SK-N-DZ (cell line): ENCODE measurements at places on chromosomes 5 and 9.

DNA sequence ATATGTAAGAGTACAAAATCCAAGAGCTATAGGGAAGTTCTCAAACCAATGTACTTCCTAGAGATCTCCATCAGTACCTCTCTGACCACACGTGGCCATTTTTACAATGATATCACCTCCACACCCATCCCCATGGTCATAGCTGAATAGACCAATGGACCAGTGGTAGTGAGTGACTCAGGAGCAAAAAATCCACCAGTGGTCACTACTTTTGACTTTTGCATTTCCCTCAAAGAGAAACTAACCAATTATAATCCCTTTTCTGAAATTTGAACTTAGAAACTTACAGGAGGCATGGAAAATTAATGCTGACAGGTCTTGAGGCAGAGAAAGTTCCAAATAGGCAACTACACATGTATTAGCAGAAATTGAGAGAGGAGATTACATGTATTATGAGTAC lies 238.4 kb downstream of the TRPM3 start:
- no peak for DNase-seq

DNA sequence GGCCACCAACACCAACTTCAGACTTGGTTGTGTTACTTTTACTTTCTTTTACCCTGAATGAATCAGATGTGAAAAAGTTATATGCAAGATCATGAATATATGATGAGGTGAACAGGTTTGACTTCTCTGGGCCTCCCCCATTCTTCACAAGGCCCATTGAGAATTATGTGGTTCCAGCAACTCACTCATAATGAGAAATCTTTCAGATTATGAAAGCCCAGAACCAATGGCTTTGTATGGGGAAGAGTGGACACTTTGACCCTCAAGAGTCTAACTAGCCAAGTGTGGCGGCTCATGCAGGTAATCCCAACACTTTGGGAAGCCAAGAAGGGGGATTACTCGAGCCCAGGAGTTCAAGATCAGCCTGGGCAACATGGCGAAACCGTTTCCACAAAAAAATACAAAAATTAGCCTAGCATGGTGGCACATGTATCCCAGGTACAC lies 16.1 kb upstream of the LNPEP start:
- DNase-seq, result no peak

DNA sequence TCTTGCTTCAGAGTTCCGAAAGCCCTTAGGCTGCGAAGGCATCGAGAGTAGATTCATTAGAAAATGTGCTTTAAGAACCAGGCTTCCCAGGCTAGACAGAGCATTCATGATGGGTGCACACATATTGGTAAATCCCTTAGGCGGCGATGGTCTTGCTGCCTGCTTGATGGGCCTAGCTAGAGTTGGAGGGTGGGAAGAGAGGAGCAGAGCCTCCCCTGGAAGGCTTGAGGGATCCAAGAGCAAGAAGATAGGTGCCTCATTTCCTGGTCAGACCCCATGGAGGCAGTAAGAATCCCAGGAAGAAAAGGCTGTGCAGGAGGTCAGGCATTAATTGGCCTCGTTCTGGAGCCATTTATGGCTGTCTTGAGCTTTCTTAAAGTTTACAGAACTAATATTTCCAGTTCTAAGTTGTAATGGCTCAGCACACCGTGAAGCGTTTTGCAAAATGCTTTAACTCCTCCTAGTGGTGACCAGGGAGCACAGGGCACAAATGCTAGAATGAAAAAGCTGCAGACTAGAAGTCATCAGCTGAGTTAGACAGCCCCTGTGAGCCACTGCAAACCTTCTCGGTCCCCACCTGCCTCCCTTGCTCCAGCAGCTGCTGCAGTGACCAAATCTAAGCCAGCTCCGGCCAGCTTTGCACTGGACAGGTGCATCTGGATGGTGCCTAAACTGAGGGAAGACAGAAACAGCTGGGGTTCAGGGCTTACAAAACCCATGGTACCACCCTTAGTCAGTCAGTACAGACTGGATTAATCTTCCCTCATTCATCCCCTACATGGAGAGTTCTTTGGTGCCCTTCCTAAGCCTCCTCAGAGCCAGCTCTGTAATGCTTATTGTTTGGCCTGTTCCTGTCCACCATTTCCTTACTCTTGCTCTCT lies 14.7 kb downstream of the SLC45A2 start:
- DNase-seq, result peak; percentile 56

GRCh38 chr5:163399923-163400322 lies 37.5 kb upstream of the CCNG1 start:
- DNase-seq, result no peak

- DNase-seq, result no peak
Observed at GRCh38 chr5:1178529-1179382, 22.6 kb upstream of the SLC6A19 start.

DNA sequence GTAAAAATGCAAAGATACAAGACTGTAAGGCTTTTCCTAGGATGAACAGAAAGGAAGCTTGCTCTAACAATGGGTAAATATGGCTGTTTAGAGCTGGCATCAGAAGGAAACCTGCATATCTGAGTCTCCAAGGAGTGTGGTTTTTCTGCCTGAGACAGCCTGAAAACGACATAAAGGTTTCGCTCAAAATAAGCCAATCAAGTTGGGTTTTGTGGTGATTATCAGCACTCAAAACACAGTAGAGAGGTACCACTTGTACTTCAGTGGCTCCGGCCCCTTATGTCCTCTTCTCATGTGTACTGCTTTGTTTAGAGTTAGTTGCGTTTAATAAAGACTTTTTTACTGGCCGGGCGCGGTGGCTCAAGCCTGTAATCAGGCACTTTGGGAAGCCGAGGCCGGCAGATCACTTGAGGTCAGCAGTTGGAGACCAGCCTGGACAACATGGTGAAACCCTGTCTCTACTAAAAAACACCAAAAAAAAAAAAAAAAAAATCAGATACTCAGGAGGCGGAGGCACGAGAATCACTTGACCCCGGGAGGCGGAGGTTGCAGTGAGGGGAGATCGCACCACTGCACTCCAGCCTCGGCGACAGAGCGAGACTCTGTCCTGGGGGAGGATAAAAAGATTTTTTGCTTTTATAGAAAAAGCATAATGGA lies 39.4 kb downstream of the KLF9 start:
- DNase-seq, result no peak

DNA sequence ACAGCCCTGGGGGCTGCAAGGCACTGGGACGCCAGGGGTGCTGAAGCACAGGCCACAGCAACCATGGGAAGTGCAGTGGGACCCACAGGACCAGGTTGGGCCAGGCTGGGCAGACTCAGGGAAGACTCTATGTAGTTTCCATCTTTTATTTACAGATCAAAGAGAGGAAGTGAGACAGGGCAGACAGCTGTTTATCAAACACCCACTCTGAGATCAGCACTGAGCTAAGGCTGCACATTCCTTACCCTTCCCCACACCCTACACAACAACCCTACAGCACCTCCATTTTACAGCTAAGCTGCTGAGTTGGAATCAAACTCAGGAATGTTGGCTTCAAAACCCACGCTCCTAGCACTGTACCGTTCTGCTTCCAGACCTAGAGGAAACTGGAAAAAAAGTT lies 19.8 kb downstream of the BARHL1 start:
- DNase-seq, result no peak

DNA sequence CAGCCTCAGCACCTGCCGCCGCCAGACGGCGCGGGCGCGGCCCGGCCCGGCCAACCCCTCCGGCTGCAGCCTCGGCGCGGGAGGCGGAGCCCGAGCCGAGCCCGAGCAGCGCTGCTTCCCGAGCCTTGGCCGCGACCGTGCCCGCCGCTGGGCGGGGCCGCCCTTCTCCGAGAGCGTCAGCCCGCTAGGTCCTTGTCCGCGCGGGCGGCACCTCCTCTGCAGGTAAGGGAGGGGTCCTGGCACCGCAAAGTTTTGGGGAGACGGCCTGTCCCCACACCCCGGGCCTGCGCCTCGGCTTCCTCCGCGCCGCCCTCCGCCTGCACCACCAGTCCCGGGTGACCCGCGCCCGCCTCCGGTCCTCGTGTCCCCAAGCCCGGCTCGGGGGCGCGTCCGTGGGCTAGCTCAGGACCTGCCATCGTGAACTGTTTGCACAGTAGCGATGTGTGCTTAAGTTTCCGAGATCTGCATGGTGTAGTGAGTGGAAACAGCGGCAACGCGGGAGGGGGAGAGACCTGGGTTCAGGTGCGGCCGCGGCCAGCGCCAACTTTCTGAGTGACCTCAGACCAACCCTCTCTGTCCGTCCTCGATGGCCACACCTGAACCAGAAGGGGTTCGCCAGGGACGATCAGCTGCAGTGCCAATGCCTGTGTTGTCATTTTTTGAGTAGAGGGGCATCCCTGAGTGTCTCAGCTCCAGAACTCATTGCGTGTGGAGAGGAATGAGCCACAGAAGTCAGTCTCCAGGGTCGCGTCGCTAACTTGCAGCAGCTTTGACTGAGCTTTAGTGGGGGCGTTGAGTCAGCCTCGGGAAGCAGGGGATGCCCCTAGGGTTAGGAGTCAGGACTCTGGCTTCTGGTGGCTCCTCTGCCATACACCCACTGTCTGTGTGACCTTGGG lies at the start of gene FRMPD1:
FRMPD1 (plus strand) TSS at position 82 of the 896 bp plus-strand sequence. CDS start 41,688 bp downstream, outside the sequence.
- peak; percentile 79 for DNase-seq
